ENCODE measurements at places on chromosomes 12 and 14. TPM values are rescaled to one million over a fixed set of nuclear protein-coding genes. Genes with fewer than 3 reads are reported as not detected.
A peak's percentile ranks its signal among the peaks of the same experiment; 100 is the strongest.

DNA sequence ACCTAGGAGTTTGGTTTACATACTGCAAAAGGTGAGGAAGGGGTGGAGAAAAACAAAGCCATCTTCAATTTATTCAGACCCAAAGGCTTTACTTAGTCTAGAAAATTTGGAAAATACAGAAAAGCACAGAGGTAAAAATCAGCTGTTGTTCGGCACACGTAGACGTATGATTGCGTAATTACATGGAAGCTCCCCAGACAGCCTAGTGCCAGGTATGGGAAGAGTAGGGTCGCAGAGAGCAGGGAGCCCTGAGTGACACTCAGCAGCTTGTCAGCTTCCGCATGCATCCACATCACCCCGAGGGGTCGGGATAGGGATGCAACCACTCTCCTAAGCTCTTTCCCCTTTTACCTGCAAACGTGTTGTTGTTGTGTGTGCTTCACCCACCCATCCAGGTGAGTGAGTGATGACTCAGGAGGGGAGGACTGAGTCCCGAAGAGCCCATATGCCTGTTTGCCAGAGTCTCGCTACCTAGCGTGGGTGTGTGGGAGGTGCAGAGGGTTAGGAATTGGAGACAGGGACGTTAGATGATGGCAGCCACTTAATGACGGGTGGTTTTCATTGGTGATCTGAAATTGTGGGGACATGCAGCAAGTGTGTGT is 20.1 kb downstream of the PIWIL1 start:
- no peaks in the 10 kb centered on the region for H3K4me1 ChIP-seq
- peaks cover 5% of the 10 kb centered on the region for H3K27me3 ChIP-seq
- H3K36me3 ChIP-seq, result no peaks in the 10 kb centered on the region

DNA sequence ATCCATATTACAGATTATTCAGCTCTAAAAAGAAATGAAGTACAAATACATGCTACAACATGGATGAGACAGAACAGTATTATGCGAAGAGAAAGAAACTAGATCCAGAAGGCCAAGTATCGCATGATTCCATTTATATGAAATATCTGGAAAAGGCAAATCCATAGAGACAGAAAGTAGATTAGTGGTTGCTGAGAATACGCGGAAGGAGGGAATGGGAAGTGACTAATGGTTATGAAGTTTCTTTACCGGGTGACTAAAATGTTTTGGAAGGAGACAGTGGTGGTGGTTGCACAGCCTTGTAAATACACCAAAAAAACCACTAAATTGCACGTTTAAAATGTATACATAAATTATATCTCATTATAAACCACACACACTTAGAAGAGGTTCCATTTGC is 12.5 kb downstream of the PRDM4 start:
- H3K27me3 ChIP-seq, result no peaks in the 10 kb centered on the region
- H3K36me3 ChIP-seq, result peaks cover 89% of the 10 kb centered on the region
- no peak overlapping the region for H3K4me3 ChIP-seq
- DNase-seq, result no peak
- no peak overlapping the region for H3K27ac ChIP-seq
- no peaks in the 10 kb centered on the region for H3K4me1 ChIP-seq

- H3K27me3 ChIP-seq, result no peaks in the 10 kb centered on the region
- no peaks in the 10 kb centered on the region for H3K36me3 ChIP-seq
- H3K4me1 ChIP-seq, result no peaks in the 10 kb centered on the region
- no peak for DNase-seq
- H3K4me3 ChIP-seq, result no peak overlapping the region
These were observed 45.0 kb upstream of the REP15 start for GRCh38 chr12:27651201-27651600.

DNA sequence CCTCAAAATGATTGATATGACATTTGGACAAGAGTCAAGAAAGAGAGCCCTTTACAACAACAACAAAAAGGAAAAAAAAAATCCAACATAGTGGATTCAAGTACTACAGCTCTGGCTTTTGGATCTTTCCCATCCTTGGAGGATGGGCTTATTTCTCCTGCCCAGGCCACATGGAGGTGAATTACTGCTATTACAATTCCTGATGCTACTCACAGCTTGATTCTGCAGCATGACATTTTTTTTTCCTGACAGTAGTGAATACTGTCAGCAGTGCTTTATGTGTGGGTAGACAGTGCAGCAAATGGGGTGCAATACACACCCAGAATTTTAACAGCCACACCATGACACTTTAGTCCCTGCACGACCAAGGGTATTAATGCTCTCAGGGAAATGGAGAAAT is 42.5 kb upstream of the HSP90B1 start:
- no peak overlapping the region for H3K27ac ChIP-seq
- peaks cover 12% of the 10 kb centered on the region for H3K27me3 ChIP-seq
- no peak for DNase-seq
- H3K4me1 ChIP-seq, result no peaks in the 10 kb centered on the region
- no peaks in the 10 kb centered on the region for H3K36me3 ChIP-seq

DNA sequence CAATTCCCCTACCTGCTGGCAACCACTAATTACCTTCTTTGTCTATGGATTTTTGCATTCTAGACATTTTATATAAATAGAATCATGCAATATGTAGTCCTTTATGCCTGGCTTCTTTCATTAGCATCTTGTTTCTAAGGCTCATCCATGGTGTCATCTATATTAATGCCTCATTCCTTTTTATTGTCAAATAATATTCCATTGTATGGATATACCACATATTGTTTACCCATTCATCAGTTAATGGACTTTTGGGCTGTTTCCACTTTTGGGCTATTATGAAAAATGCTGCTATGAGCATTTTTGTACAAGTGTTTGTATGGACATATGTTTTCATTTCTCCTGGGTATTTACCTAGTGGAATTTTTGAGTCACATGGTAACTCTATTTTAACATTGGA is 18.0 kb downstream of the CYP46A1 start:
- no peak for DNase-seq
- H3K4me3 ChIP-seq, result no peak overlapping the region
- H3K27me3 ChIP-seq, result peaks cover 13% of the 10 kb centered on the region
- no peak overlapping the region for H3K27ac ChIP-seq

DNA sequence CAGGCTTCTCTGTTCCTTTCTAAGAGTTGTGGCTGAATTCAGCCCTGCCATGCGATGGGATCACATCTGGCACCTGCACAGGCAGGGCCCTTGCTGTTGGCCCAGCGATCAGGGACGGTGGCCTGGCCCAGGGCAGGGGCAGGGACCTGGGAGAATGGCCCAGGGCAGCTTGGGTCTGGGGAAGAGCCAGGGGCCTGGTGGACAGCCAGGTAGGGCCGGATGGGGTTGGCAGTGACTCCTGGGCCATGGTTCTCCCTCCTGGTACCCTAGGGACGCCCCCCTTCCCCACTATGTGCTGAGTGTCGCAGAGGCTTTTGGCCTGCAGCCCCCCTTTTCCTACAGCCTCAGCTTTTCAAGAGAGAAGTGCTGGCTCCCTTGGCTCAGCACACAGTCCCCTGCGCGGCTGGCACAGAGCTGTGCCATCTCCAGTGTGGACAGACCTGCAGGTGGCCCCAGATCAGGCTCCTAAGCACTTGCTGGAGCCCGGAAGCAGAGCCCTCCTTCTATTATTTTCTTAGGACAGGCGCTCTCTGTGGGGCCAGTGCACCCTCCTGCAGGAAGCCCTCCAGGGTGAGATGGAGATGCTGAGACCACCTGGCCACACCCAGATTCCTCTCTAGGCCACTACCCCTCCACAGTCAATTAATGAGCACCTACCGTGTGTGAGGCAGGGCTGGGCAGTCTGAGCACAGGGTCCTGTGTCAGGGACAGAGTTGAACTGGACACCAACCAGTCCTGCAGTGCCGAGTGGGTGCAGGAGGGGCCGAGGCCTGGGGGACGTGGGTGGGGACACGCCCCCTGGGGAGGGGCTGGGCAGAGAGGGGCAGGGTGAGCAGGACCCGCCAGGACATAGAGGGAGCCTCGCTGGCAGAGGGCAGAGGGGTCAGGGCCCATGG is 267.6 kb downstream of the ADGRD1 start:
- no peaks in the 10 kb centered on the region for H3K27me3 ChIP-seq
- H3K36me3 ChIP-seq, result no peaks in the 10 kb centered on the region
- no peak for DNase-seq
- no peak overlapping the region for H3K4me3 ChIP-seq

- H3K4me3 ChIP-seq, result peak overlapping the region; percentile 71
- peak overlapping the region; percentile 89 for H3K27ac ChIP-seq
- H3K4me1 ChIP-seq, result peaks cover 7% of the 10 kb centered on the region
- peaks cover 23% of the 10 kb centered on the region for H3K36me3 ChIP-seq
- DNase-seq, result no peak
These were observed 498 bp downstream of the RACGAP1 start for GRCh38 chr12:50024805-50025186.

- no peak for DNase-seq
- no peaks in the 10 kb centered on the region for H3K4me1 ChIP-seq
- H3K27ac ChIP-seq, result no peak overlapping the region
- no peaks in the 10 kb centered on the region for H3K27me3 ChIP-seq
These were observed 42.2 kb upstream of the CRACR2A start for GRCh38 chr12:3795066-3795465.

GRCh38 chr14:71713016-71713415 is 219.2 kb upstream of the RGS6 start:
- peaks cover 5% of the 10 kb centered on the region for H3K36me3 ChIP-seq
- no peak overlapping the region for H3K27ac ChIP-seq
- no peaks in the 10 kb centered on the region for H3K4me1 ChIP-seq

The C12orf42 gene
- total RNA-seq, result not detected

DNA sequence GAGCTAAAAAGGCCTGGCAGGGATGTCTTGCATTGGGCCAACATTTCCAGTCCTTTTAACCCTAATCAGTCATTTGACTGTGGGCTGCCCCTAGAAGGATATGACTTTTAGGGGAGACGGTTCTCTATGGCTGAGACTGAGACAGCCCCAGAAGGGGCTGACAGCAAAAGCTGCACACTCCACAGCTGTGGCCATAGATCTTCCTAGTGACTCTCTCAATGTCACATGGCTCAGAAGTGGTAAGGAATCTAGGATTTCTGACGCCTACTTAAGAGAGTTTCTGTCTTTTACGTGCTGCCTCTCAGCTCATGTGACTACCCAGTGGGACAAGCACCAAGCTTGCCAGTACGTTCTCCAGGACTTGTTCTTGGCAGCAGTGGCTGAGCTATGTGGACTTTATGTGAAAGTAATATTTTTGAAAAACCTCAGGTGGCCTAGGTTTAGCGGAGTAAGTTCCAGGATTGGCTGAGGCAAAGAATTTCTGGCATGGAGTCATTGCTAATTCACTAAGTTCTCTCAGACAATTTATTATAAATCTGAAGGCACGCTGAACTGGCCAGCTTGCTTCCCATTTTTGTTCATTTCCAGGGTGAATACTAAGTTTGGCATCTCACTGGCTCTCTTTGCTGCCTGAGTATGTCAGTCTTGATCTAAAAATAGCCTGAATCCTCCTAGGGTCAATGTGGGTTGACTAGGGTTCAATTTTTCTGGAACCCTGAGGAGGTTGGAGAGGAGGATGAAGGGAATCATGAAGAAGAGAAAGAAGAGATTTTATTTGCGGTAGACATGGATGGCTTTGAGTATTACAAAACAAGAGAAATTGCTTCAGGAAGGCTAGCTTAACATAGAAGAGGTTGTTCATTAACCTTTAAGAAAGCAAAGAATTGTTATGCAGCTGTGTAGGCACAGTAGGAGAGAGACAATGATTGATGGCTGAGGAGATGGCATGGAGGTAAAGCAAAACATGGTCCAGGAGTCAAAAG is 271.8 kb downstream of the AEBP2 start:
- no peak overlapping the region for H3K4me3 ChIP-seq
- no peaks in the 10 kb centered on the region for H3K4me1 ChIP-seq
- no peaks in the 10 kb centered on the region for H3K36me3 ChIP-seq
- no peaks in the 10 kb centered on the region for H3K27me3 ChIP-seq

- peaks cover 8% of the 10 kb centered on the region for H3K4me1 ChIP-seq
- no peak overlapping the region for H3K27ac ChIP-seq
- H3K36me3 ChIP-seq, result no peaks in the 10 kb centered on the region
These were observed 480 bp downstream of the PTPN6 start for GRCh38 chr12:6951551-6952120.

DNA sequence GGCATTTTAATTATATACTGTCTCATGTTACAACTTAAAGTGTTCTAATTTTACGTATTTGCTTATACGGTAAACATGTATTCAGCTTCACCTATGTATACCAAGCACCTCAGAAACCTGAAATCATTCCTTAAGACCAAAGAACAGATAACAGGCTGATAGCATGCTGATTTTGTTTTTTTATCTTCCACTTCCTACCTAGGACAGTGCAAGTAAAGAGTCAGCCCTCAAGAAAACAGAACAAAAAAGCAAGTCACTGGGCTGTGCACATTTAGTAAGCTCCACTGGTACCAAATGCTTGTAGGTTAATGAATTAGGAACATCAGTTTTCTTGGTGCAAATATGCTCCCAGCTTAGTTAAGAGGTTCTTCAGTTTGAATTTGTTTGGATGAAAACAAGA is 611.3 kb downstream of the VRK1 start:
- H3K27me3 ChIP-seq, result no peaks in the 10 kb centered on the region
- no peaks in the 10 kb centered on the region for H3K36me3 ChIP-seq
- H3K27ac ChIP-seq, result no peak overlapping the region
- H3K4me3 ChIP-seq, result no peak overlapping the region

DNA sequence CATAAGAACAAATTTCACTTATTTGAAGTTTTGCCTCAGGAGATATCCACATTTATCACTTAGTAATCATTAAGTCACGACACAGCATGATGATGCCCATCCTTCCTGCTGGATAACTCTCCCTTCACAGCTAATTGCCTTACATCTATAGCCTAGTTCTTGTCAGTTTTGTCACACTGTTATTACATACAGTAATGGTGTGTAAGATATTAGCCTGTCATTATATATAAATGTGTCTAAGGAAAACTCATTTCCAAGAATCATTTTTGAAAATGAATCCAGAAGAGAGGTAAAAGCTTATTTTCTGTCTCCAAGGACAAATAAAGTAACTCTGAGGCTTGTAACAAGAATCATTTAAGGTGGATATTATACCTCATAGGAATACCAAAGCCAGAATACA is 193.2 kb upstream of the ARID2 start:
- no peak for DNase-seq
- no peak overlapping the region for H3K4me3 ChIP-seq
- no peaks in the 10 kb centered on the region for H3K4me1 ChIP-seq
- H3K27ac ChIP-seq, result no peak overlapping the region

GRCh38 chr12:54352022-54352531 is 12.2 kb downstream of the GPR84 start:
- H3K27me3 ChIP-seq, result no peaks in the 10 kb centered on the region
- no peak overlapping the region for H3K4me3 ChIP-seq
- peaks cover 38% of the 10 kb centered on the region for H3K4me1 ChIP-seq
- H3K27ac ChIP-seq, result peak overlapping the region; percentile 58
- DNase-seq, result peak; percentile 47

The TAS2R8 gene
- total RNA-seq, result not detected

The ASCL1 gene
- not detected for total RNA-seq

The PLEKHA5 gene
- 18.6 TPM for total RNA-seq

GRCh38 chr14:70004791-70005190 is 125.6 kb downstream of the SMOC1 start:
- H3K36me3 ChIP-seq, result no peaks in the 10 kb centered on the region
- H3K27ac ChIP-seq, result no peak overlapping the region
- DNase-seq, result no peak
- H3K4me3 ChIP-seq, result no peak overlapping the region

The DUSP6 gene
- 0.60 TPM for total RNA-seq

- no peak overlapping the region for H3K27ac ChIP-seq
- H3K36me3 ChIP-seq, result no peaks in the 10 kb centered on the region
- no peak for DNase-seq
- H3K4me3 ChIP-seq, result no peak overlapping the region
These were observed 226.1 kb downstream of the CHST11 start for GRCh38 chr12:104682790-104683279.

- H3K27me3 ChIP-seq, result no peaks in the 10 kb centered on the region
- H3K27ac ChIP-seq, result no peak overlapping the region
- H3K4me1 ChIP-seq, result no peaks in the 10 kb centered on the region
- DNase-seq, result no peak
- H3K36me3 ChIP-seq, result no peaks in the 10 kb centered on the region
These were observed 9.3 kb upstream of the GYS2 start for GRCh38 chr12:21613931-21614330.
